ENCODE measurements at places on chromosomes 13 and 19. TPM values are rescaled to one million over a fixed set of nuclear protein-coding genes. Genes with fewer than 3 reads are reported as not detected.

DNA sequence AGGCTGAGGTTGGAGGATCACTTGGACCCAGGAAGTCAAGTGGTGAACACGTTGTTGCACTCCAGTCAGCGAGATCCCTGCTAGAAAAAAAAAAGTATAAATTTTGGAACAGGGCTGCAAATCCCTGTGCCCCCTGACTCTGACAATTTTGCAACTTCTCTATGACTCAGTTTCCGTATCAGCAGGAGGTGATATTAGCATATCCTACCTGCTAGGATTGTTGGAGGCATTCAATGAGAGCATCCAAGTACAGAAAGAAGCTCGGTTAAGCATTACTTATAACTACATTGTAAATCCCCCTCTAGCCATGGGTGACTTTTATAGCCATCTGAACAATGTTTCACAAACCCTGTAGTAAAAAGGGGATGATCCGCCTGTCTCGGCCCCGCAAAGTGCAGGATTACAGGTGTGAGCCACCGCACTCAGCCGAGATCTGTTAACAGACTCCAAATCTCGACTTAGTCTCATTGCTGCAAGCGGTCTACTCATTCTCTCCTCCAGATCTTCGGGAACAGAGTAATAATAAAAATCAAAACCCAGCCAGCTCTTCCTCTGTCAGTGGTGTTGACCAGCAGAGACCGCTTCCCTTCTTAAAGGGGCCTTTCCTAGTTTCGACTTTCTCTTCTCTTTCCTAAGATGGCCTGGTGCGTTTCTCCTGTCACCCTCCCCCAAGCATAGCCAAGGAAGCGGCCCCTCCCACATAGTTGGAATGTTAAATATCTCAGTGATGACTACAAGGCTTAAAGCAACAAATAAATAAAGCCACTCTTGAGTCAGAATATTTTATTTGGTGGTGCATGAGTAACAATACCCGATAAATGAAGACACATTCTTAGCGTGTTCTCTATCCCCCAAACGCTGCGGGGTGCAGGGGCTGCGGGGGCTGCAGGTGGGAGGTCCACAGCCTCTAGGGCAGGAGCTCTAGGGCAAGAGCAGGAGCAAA is 10.3 kb upstream of the BICRA start:
- DNase-seq = no peak

DNA sequence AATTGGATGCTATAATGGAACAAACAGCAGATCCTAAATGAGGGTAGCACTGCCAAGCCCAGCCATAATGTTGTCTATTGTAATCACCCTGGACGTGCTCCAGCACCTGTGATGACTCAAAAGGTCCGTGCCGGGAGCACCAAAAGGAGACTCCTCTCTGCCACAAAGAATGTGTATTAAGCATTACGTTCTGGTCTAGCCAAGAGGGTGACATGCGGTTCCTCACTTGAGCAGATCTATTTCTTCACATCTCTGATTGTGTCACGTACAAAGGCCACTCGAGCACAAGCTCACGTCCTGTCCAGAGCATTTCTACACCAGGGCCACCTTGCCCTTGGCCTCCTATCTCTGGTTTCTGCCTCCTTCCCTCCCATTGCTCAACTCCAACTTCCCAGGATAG is 219.9 kb upstream of the IRS2 start:
- DNase-seq = no peak

- no peak for DNase-seq
These were observed 10.3 kb downstream of the ZNF480 start for GRCh38 chr19:52307275-52307674.

The ACP7 gene
- 0.31 TPM for polyA plus RNA-seq

The UGGT2 gene
- 34.1 TPM for polyA plus RNA-seq

The CEACAM16 gene
- not detected for polyA plus RNA-seq

DNA sequence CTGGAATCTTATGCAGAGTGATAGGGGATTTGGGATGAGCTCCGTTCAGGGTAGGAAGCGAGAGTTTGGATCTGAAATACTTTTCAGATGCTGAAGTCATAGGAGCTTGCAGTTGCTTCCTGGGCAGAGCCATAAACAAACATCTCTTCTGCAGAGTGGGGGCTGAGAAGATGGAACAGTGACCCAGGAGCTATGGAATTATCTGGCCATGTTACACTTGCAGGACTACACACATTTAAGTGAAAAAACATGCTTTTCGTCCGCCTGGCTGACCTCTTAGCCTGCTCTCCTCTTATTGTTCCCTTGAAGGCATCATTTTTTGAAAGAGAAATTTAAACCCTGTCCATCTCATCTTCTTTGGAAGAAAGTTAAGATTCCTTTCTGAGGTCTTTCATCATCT is 40.7 kb downstream of the PSG11 start:
- DNase-seq = no peak

DNA sequence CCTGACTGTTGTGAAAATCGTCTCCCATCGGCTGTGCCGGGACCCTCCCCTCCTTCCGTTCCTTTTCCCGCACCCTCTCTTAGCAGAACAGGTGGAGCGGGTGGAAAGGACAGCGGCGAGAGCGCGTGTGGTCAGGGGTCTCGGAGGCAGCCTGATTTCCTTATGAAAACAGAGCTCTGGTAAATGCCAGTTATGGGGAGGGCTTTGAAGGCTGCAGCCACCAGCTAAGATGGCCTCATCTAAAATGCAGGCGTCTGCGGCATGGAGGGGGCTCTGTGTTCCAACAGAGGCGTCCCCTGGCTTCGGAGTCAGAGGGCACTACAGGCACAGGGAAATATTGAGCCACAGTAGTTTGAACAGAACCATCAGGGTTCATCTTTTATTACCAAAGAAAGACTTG is 93.8 kb upstream of the SOX1 start:
- no peak for DNase-seq

DNA sequence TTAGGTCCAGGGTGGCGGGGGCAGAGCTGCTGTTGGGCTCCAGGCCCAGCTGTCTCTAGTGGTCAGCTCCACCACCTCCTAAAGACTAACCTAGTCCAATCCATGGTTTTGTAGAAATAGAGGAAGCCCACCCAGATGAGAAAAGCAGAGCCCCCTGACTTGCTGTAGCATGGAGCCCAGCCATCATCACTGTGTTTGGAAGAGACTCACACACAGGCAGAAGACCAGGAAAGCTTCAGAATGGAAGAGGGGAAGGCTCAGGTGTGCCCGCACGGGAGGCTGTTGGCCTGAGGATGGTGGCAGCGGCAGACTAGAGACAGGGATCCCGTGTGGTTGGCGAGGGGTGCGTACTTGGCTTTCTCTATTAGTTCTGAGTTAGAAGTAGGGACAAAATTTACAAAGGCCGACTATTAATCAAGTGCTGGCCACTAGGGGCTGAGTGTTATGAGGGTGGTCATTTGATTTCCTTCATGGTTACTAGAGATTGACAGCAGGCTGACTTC is 193.2 kb upstream of the SOX1 start:
- DNase-seq = no peak

- DNase-seq = no peak
These were observed 1599.1 kb downstream of the PCDH9 start for GRCh38 chr13:65631078-65631477.

GRCh38 chr13:31538067-31539042 is 201.0 kb upstream of the RXFP2 start:
- no peak for DNase-seq

- no peak for DNase-seq
These were observed 130.4 kb downstream of the DPF1 start for GRCh38 chr19:38093587-38093986.

- DNase-seq = peak; percentile 13
These were observed 291.1 kb upstream of the ARGLU1 start for GRCh38 chr13:106858903-106859532.

DNA sequence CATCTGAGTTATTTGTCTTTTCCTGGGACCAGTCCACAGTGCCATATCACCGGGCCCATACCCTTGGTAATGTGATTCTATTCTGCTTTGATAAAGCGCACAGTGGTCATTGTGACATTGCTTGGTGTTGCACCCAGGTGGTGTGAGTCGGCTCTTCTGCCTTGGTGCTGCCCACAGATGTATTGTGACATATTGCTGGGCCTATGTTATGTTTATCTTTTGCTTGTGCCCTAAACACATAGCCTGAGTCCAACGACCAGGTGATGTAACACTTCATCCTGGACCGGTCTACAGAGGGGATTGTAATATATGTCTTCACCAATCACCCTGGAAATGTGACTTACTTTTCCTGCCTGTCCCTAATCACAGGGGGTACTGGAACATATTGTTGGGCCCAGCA is 23.7 kb upstream of the ZNF254 start:
- no peak for DNase-seq

DNA sequence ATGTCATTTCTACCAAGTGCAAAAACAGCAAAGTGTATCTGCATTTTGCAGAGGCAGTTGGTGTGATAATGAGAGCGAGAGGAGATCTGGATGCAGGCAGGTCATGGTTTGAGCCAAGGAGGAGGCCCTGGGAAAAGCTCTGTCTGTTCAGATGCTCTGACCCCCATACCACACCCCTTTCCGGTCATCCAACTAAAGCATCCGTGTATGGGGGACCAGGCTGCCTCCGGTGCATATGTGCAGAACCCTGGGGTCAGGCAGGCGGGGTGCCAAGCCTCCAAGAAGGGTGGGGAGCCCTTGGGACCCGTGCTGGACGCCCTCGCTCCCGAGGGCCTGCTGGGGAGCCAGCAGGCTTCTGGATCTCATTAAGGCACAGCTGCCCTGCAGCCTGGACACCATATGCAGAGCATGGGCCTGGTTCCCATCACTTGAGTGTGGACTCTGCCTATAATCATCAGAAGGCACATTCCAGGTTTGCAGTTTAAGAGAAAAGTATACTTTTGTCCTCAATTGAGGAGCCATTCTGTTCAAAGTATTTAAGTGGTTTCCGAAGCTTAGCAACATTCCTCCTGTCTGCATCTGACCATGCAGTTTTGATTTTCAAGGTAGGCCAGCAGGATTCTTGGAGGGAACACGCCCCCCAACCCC is 56.1 kb downstream of the ALOX5AP start:
- no peak for DNase-seq

DNA sequence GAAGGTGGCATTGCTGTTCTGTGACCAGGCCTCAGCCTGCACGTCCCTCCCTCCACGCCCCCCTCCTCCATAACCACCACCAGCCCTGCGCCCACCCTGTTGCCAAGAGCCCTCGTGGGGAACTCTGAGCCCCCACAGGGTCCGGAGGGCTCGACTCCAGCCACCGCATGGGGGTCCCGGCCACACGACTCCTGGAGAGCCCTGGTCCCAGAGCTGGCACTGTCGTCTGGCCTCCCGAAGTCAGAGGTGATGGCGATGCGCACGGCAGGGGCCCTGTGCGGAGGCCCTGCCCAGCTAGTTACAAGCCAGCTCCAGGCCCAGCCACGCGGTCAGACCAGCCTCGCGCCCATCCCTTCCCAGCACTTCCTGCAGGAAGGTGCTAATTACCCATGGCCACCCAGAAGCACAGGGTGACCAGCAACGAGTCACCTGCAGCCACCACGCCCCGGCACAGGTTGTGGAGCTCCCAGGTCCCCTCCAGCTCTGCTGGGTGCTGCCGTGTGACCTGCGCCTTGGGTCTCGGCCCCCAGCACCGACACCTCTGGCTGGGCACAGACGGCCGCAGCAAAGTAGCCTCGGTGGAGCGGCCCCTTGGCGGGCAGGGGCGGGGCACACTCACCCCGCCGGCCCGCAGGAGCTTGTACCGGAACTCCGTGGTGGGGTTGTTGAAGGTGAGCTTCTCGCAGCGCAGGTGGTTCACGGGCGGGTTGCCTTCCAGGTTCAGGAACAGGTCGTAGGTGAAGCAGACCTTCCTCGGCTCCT is 49.6 kb downstream of the MLLT1 start:
- no peak for DNase-seq

DNA sequence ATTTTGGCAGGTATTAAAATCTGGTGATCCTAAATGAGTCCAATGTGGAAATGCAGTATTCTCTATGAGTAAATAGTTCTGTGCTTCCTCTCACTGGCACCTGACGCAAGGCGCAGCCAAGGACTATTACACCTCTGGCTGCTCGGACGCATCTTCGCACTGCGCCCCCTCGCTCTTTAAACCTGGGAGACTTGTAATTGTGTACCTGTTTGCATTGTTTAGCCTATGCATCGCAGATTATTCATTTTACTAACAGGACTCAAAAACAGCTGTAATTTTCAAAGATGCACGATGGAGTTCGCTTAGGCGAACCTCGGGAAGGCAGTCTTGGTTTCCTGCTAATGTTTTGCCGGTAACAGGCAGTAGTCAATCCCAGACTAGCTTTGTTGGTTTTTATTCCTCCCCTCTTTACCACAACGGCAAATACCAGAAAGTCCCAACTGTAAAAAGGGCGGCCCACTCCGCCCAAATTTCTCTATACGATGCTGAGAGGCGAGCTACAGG is 113.2 kb downstream of the KCNRG start:
- DNase-seq = no peak

DNA sequence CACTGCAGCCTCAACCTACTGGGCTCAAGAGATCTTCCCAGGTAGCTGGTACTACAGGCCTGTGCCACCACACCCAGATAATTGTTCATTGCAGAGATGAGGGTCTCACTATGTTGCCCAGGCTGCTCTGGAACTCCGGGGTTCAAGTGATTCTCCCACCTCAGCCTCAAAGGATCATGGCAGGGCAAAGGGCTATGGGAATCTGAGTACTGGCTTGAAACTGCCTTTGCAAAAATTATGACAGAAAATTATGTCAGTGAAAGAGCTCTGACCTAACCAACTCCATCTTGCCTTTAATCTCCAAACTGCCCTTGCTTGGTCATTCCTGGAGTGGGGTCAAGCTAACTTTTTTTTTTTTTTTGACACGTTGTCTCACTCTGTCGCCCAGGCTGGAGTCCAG is 1.3 kb upstream of the DNASE2 start:
- no peak for DNase-seq

DNA sequence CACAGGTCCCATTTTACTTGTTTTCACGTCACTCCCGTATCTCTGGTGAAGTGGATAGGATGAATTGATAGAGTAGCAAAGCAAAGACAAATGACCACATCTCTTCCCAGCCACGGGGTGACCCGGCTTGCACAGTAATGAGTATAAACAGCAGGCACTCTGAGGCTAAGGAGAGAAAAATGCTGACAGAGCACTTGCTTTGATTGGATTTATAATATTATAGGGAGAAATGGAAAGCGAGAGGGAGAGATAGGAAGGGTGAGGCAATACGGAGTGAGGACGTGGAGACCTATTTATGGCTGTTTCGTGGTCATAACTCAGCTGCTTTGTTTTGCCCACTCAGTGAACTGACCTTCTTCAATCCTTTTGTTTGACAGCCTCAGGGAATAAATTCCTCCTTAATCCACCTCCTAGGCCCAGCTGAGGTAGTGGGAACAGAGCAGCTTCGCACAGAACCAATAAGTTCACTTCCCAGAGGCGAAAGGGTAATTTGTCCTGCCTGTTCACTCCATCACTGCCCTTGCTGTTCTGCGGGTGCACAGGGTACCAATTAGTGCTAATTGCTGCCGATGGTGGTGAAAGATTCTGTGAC is 68.6 kb downstream of the ERCC5 start:
- no peak for DNase-seq
